ENCODE measurements at places on chromosomes 6 and 20. TPM values are rescaled to one million over a fixed set of nuclear protein-coding genes. Genes with fewer than 3 reads are reported as not detected.

PSMB1 gene
- 482 TPM for total RNA-seq

C6orf15 gene
- total RNA-seq: 0.16 TPM

SLC17A2 gene
- not detected for total RNA-seq

NFS1 gene
- total RNA-seq: 37.1 TPM

MTO1 gene
- total RNA-seq: 34.1 TPM

GTSF1L gene
- not detected for total RNA-seq

NTSR1 gene
- 0.23 TPM for total RNA-seq

COL19A1 gene
- not detected for total RNA-seq

OR2H1 gene
- total RNA-seq: not detected

MCHR2 gene
- not detected for total RNA-seq

APCDD1L gene
- total RNA-seq: 1.6 TPM

SPATS1 gene
- total RNA-seq: not detected

NKX2-2 gene
- not detected for total RNA-seq

LPA gene
- not detected for total RNA-seq

NHLRC1 gene
- 2.0 TPM for total RNA-seq

KIF25 gene
- total RNA-seq: not detected

MAS1 gene
- not detected for total RNA-seq

MAP1LC3A gene
- 11.6 TPM for total RNA-seq

COL9A1 gene
- total RNA-seq: not detected

GPRC6A gene
- total RNA-seq: not detected

ELOVL2 gene
- not detected for total RNA-seq

CGAS gene
- total RNA-seq: 6.3 TPM

SLC22A2 gene
- total RNA-seq: not detected

All from hair follicular keratinocyte (primary cell).